Renal pelvis (tissue), 12 donors: ENCODE measurements at places on chromosomes 12 and 14. TPM values are rescaled to one million over a fixed set of nuclear protein-coding genes. Genes with fewer than 3 reads are reported as not detected.

The PAWR gene
- 127 TPM for polyA plus RNA-seq

The BCL2L14 gene
- polyA plus RNA-seq, result 0.60 TPM

The GSC gene
- not detected for polyA plus RNA-seq

DNA sequence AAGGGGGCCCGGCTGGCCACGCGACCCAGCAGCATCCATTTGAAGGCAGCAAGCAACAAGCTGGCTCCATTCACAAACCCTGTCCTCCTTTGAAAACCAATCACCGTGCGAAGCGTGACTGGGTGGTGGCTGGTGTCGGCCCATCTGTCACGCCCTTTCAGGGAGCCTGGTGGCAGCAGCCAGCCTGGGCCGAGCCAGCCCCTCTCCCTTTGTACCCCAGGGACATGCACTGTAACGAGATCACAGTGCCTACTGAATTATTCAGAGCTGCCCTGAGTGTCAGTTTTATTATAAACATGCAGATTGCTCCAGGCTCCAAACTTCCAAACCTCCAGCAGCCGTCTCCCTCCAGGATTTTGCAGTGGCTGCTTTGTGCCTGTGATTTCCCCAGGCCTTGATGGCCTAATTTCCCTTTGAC is 22.3 kb upstream of the CTDSP2 start:
- DNase-seq, result no peak

DNA sequence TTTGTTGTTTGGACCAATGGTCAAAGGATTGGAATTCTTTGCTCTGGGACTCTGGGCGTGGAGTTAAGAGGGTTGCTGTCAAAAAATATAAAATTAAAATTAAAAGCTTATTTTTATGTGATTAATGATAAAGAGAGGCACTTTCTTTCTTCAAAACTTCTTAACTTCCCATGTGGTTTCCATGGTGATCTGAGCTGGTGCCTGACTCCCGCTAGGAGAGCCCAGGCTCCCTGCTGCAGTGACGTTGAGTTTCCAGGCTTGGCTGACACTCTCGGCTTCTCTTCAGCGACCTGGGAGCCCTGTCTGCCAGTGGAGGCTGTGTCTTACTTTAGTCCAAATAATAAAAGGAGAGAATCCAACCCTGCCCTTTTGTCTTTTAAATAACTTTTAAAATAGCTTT is 84.4 kb downstream of the GALC start:
- DNase-seq, result no peak

- DNase-seq, result no peak
Measured at GRCh38 chr12:132053338-132054330, 90.5 kb downstream of the DDX51 start.

DNA sequence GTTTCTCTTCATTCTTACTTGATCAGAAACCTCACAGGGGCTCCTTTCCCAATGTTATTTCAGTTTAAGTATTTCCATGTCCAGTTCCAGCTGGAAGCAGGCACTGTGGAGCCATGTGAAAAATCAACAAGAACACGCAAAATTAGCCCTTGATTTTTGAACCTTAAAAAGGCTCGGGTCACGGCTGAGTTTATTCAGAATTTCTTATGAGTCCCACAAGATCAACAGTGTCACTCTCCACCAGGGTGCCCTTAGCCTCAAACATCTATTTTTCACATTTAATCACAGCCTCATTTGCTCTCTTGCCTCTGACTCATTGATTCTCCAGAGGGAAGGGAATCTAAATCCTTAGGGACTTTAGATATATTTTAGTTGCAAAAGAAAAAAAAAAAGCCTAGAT is 157.7 kb upstream of the AVPR1A start:
- peak; percentile 36 for DNase-seq

GRCh38 chr14:67515386-67516079 is 17.6 kb upstream of the PLEKHH1 start:
- DNase-seq, result no peak

GRCh38 chr14:68819260-68819691 is 26.4 kb upstream of the ZFP36L1 start:
- peak; percentile 41 for DNase-seq

DNA sequence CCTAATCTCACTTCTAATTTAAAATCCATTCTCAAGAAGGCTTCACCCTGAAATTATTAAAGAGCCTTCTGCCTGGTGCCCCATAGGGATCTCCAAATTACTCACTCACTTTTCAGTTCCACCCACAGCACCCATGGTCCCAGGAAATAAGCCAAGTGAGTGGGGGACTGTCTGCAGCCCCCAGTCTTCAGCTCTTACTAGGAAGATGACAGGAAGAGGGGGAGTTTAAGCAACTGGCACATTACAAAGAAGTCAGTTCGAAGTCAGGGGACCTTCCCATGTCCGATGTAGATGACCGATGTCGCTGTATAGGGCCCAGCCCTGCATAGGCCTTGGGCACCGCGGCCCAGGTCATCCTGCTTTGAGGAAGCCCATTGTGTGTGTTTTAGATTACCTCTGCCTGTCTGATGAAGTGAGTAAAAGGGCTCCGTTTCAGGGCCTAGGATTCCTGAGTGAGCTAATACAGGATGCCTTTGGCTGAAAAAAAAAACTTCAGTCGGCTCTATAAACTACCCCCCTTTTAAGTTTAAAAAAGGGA is 1.9 kb downstream of the ACTN1 start:
- no peak for DNase-seq

GRCh38 chr12:57822392-57823130 is 4.0 kb upstream of the AVIL start:
- DNase-seq, result no peak

GRCh38 chr12:62375603-62376002 is 91.0 kb upstream of the MON2 start:
- no peak for DNase-seq

DNA sequence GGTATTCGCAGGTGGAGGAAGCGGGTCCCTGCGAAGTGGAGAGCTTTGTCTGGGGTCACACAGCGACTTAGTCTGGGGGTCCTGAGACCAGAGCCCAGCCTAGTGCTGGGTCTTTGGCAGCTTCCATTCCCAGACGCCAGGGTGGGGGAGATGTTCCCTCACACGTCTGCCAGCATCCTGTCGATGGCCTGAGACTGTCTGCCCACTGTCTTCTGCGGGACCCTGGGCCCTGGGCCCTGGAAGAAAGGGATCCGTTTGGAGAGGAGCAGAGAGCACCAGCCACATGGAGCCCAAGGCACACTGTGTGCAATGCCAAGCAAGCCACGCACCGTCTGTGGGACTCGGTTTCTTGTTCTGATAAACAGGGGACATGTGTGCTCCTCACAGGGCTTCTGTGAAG is 197.2 kb downstream of the KIF26A start:
- no peak for DNase-seq

DNA sequence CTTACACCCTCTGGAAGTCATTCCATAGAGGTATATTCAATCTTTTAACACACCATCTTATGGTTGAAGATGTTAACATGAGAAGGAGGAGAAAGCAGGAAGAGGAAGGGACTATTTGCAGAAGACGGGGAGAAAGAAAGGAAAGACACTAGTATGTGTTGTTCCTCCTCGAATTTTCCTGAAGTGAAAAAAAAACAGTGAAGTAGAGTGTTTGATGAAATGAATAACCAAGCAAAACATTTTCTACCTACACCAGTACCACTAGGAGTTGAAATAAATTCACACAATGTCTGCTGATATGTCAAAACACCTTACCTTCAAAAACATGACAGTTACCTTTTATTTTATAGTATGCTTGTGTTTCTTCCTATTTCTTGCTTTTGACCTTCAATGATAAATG is 1.4 kb upstream of the CNOT2 start:
- no peak for DNase-seq

GRCh38 chr14:51002406-51002999 is 58.2 kb upstream of the PYGL start:
- peak; percentile 61 for DNase-seq
